Stimulated activated CD8-positive, alpha-beta memory T cell treated with anti-CD3 and anti-CD28 coated beads, Interleukin-4, amount 100 ng/mL, for 1 hour (primary cell): ENCODE measurements at places on chromosomes 2 and 18.

DNA sequence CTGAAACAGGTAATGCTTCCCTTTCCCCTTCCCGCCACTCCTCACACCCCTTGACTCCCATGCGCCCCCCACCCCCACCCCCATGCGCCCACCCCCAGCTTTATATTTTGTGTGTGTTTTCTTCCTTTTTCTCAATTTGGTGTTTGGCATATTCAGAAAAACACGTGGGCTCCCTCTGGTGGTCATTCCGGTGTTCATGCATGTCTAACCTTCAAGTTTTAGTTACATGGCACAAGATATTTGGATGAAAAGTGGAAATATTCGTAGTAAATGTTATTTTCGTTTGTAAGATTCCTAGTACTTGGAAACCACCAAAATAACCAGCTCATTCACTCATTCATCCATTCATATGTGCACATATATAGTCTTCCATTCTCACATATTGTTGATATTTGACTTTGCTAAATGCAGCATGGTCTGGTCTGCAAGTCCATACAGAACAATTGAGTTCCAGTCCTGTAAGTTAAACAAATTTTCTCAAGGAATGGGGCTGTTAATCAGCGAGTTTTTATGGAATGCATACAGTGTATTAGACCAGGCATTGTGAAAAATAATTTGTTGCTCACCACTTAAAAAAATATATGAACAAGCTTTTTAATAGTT lies 143.6 kb upstream of the MAP3K20 start:
- peak; percentile 28 for DNase-seq

DNA sequence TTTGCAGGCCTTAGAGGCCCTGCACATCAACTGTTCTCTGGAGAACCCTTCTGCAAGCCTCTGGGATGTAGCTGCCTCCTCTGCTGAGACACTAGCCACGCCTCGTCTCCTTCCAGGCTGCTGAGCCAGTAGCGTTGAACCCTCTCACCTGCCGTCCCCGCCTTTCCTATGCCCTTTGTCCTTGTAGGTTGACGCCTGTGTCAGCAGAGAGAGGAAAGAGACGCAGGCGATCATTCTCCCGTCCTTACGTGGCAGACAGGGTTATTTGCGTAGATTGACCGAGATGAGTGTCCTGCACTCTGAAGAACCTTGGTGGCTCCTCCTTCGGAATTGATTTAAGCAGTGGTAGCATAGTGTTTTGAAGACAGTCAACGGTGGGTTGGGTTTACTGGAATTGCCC lies 27.8 kb downstream of the ID2 start:
- DNase-seq = no peak

- no peak for DNase-seq
These were observed 98.1 kb downstream of the SETBP1 start for GRCh38 chr18:44778788-44779187.

GRCh38 chr2:215736653-215737290 lies 276.6 kb downstream of the MREG start:
- DNase-seq = no peak

DNA sequence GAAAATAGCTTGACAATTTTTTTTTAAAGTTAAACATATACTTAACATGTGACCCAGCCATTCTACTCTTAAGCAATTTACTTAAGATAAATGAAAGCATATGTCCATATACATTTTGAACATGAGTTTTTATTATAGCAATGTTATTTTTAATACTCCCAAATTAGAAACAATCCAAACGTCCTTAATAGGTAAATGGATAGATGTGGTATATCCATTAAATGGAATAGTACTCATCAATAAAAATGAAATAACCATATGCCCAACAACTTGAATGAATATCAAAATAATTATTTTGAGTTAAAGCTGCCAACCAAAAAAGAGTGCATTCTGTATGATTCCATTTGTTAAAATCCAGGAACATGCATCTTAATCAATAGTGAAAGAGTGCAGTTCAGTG lies 29.1 kb downstream of the NCOA1 start:
- DNase-seq = no peak

DNA sequence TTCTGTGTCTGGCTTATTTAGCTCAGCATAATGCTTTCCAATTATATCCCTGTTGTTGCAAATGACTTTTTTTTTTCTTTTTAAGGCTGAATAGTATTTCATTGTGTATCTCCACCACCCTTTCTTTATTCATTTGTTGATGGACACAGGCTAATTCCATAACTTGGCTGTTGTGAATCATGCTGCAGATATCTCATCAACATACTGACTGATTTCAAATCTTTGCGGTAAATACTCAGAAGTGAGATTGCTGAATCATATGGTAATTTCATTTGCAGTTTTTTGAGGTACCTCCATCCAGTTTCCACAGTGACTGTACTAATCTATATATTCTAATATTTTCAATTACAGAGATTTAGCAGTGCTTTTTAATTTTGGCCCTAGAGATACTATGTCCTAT lies 266.2 kb downstream of the TMX3 start:
- DNase-seq = no peak

DNA sequence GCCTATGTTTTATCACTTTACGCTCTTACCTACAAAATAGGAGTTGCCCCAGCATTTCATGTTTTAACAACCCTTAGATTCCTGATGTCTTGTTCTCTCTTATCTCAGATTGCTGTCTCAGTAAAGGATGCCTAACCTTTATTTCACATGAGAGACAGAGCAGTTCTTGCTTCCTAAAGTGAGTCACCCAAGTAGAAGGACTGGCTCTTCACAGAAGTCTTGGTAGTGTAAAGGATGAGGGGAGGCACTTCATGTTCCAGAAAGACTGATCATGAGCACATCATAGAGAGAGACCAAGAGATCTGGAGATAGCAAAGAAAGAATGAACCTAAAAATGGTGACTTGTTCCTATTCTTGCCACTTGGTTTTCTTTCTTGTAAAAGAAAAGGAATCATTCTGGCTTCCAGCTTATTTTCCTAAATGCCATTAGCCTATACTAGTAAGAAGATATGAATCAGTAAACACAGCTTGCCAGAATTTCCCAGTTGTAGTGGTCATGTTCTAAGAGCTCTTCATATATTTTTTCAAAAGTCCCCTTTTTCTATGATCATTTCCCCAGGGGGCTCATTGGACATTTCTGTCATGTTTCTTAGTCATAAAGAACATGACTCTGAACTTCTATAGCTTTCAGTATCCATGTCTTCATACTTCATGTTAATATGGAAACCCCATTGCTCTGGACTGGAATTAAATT lies 54.9 kb downstream of the MAPRE2 start:
- DNase-seq = no peak

DNA sequence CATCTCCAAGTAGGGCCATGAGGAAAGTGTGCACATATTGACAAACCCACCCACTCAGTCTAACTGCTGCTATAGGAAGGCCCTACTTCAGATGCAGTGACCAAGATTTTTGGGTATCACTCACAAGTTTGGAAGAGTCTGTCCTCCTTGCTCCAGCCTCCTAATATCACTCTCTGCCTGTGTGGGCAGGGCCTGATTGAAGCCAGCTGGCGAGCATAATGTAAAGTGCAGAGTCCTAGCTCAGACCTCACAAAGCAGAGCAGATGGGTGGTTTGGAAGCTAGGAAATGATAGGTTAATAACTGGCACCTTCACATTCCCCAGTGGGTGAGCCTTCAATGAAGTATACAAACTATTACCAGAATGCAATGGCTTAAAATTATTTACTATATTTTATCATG lies 11.2 kb upstream of the SULT1C3 start:
- DNase-seq = no peak

DNA sequence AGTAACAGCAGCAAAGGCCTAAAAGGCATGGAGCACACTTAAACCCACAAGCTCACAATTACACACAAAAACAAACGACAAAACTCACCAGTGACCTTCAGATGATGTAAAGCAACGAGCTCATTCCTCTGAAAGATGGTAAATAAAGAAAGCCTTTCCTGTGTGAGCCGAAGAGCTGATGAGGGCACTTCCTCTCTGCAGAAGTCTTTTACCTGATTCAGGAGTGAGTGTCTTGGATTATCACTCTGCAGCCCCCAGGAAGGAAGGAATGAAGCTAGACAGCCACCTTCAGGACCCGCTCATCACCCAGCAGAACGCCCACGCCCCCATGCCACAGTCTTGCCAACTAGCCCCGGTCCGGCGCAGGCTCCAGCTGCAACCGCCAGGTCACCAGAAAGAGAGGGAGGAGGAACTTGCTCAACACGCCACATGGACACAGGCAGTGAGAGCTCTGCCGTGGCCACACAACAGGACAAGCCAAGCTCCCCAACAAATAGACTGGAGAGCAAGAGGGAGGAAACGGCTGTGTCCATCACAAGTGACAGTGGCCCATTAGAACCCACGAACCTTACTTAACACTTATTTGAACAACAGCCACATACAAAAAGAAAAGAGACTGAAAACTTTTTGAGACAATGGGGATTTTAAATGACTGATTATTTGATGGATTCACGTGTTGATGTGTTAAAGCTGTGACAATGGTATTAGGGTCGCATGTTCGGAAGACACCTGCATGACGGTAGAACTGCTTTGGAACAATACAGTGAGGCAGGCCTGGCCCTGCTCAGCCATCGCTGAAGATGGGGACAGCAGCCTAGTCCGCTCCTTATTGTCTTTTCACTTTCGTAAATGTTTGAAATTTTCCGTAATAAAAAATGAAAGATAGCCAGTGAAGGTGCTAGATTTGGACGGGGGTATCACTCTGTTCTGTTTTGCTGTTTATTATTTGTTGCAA lies 127.3 kb downstream of the HDAC4 start:
- no peak for DNase-seq

- DNase-seq = no peak
These were observed 80.9 kb downstream of the NABP1 start for GRCh38 chr2:191758518-191759507.

- DNase-seq = no peak
These were observed 75.9 kb upstream of the MAP4K3 start for GRCh38 chr2:39512941-39513340.

DNA sequence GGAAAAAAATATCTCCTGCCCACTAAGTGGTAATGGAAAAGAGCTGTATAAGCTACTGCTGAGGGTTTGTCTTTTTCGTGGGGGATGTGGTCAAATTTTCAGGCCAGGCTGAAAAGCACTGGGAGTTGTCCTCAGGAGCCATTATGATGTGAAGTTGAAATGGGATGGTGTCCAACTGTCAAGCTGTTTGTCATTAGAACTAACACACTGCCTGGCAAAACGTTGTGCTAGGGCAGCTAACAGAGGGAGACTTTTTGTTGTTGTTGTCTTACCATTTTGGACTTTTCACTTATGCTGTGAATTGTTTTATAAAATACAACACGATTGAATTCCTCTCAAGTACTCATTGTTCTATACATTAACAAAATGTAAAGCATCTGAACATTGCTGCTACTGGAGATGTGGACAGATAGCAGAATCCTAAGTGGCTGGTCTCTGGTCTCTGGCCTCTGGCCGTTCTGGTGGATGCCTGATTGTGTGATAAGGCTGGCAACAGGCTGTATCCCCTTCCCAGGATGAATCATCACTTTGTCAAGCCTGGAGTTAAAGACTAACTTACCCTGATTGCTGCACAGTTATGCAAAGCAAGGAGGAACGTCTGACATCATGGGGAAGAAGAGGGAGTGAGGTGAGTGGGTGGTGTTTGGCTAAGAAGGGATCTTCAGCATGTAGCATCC lies 2.3 kb downstream of the MYO1B start:
- no peak for DNase-seq

GRCh38 chr2:44839370-44839769 lies 102.1 kb upstream of the SIX3 start:
- DNase-seq = no peak

DNA sequence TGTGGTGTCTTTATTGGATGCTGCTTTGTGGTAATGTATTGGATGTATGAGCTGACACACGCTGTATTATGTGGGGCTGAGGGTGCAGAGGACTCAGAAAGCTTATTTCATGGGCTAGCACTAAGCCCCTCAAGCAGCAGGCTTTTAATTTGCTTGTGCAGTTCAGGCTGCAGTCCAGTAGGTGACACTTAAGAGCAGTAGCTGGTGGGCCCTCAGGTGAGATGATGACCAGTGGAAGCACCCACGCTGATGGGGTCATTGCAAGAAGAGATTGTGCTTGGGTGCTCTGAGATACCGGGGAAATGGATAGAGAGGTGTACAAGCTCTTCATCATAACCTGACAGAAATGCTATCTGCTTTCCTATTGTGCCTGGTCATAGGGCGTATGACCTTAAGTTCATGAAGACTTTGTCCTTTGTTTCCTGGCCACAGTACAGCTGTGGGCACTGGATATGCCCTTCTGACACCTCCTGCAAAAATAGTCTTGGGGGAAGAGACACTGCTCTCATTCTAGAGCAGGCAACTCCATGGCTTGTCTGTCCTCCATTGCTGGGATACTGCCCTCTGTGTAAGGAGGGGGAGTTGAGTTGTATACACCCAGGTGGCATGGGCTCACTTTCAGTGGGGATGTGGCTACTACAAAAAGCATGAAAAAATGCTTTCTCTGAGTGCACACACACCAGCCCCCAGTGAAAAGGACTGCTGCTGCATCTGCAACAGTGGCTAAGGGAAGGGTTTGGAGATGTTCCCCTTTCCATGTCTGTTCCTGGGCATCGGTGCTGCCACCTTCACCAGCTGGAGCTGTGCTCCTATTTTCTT lies 205.7 kb upstream of the ZSWIM2 start:
- DNase-seq = no peak

DNA sequence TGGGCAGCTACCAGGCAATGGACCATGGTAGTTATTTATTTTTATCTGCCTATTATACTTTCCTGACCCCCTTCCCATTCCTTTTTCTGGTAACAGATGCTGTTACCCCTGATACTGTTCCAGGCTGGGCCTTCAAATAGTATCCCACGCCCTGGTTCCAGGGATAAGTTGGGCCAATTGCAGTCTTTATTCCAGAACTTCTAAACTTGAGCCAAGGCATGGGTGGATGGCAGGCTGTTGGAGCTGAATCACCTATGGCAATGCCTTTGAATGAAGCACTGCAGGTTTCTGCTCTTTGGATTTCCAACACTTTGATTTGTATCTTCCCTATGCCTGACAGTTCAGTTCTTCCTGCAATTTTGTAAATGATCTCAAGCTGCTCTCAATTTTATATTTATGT lies 99.2 kb upstream of the LHCGR start:
- DNase-seq = no peak

GRCh38 chr2:8693157-8693821 lies 11.4 kb downstream of the ID2 start:
- no peak for DNase-seq

DNA sequence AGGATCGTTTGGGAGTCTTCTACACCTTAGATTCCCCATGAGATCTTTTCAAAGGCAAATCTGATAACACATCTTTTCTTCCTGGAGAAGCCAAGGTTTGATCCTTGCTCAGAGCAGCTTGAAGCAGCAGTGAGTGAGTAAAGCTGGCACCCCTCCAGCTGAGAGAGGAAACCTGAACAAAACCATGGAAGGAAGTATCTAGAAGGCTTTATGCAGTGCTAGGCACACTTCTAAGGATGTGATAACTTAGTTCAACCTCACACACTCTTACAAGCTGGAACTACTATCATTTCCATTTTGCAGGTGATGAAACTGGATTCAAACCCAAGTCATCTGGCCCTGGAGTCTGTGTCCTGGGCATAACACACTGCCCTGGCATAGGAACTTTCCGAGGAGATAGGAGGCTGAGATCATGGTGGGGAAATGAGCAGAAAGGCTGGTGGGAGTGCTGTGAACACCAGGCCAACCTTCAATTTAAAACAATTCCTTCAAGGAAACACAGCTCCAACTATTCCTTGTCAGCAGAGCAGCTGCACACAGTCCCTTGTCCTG lies 71.2 kb downstream of the CTAGE1 start:
- peak; percentile 18 for DNase-seq

GRCh38 chr18:8559612-8560186 lies 49.5 kb upstream of the RAB12 start:
- no peak for DNase-seq

GRCh38 chr2:172792711-172793110 lies 57.1 kb downstream of the RAPGEF4 start:
- no peak for DNase-seq

GRCh38 chr18:72544092-72544886 lies at the start of gene CBLN2:
Gene CBLN2 (minus strand): TSS chr18:72544342. CDS start chr18:72542160, 2,182 bp downstream.
- no peak for DNase-seq
